NCI-H1417 (cell line): ENCODE measurements at places on chromosomes 1 and 21.

DNA sequence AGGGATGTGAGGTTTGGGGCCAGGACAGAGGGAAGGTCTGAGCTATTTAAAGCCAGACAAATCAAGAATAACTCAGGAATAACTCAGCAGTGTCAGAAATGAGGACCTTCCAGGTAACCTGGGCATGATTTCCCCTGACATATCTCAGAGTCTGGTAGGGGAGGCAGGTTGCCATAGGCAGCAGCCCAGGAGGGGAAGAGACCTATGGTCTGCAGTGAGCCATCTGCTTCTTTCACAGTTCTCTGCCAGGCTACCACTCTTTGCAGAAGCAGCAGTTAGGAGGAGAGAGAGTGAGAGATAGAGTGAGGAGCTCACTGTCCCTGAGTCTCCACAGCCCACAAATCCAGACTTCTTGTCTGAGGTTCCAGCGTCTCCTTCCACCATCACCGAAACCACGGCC, 6.3 kb upstream of the VSIG8 start:
- no peak for DNase-seq

GRCh38 chr1:41848216-41848952, 70.3 kb downstream of the HIVEP3 start:
- no peak for DNase-seq

- no peak for DNase-seq
These were observed 132.9 kb downstream of the ZC3H11B start for GRCh38 chr1:219480011-219480410.

DNA sequence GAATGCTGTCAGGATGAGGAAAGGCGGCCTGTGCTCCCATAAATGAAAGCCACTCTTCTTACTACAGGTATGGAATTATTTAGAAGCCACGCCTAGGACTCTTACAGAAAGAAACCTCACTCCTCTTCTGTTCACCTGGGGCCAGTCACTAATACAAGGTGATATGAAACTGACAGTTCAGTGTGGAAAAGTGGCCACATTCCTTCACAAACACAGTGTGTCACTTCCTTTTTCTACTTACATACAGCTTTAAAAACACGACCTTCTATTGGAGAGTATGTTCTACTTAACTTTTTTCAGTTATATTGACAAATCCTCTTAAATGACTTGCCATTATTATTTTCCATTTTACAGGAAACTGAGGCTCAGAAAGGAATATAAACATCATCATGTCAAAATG, 163.1 kb downstream of the PCNX2 start:
- DNase-seq, result no peak

DNA sequence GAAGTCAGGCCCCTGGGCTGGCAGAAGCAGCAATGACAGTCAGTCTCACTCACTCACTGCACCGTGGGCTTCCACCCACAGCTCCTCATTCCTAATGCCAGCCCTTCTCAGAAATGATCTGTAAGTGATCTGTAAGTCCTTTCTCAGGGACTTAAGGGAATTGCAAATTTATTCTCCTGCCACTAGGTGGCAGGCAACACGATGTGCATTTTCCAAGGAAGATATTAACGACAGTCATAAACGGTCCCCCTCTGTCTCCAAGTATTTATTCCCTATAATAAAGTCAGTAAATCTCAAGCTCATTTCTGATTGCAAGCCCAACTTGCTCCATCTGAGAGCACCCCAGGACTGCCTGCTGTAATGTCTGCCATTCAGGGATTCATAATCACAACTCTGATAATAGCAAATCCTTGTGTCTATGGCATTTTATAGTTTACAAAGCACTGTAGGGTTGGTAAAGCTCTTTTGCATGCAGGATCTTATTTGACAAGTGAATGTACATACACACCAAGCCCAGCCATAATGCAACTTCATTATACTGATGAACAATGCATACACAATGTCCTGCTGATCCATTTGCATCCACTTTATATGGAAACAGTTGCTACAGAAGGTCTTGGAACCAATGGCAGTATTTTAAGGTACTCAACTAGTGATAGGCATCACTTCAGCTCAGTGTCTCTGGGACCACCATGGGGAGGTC, 380.5 kb upstream of the CAMK1G start:
- peak; percentile 58 for DNase-seq

DNA sequence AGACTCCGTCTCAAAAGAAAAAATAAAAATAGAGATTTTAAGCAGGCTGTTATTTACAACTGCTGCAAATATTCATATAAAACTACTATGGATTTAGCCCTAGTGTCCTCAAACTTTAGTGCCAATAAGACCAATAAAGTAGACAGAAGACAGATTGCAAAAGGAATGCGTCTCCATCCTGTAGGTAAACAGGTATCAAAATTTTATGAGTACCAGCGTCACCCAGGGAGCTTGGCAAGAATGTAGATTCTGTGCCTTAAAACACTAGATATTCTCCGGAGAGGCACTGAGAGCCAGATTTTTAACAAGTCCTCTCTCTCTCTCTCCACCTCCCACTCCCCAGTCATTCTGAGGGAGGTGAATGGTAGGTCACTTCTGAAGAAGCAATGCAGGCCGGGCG, 18.4 kb downstream of the SMYD3 start:
- no peak for DNase-seq

DNA sequence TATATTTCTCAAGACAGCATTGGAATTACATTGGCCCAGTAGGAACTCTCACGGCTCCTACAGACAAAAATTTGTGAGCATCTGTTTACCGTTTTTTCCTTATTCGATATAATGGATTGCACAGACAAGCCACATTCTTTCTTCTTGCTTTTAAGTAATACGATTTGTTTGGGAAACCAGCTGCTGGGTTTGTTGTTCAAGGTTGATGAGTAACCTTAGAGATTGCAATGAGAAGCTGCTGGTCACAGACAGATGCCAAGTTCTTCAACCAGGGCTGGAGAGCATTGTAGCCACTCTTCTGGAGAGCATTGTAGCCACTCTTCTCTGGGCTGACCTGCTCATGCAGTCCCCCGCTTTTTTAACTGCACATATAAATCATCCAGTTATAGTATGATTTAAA, 1.4 kb upstream of the MIA3 start:
- no peak for DNase-seq

DNA sequence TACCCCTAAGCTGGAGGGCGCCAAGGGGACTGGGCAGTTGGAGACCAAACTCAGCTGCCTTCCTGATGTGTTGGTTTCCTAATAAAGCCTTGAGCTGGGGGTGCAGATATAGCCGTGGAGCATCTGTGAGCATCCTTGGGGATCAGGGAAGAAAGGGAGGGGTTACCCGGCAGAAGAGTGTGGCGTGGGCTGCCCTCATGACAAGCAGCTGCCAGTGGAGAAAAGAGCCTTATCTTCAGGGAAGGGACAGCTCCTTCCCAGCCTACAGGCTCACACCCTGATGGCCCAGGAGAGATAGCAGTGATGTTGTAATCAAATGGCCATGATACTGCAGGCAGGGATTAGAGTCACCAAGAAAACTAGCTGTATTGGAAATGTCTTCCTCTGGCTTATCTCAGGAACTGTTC, 10.8 kb upstream of the NFASC start:
- DNase-seq, result no peak

- DNase-seq, result no peak
These were observed 41.4 kb upstream of the TENT5C start for GRCh38 chr1:117564227-117565075.

DNA sequence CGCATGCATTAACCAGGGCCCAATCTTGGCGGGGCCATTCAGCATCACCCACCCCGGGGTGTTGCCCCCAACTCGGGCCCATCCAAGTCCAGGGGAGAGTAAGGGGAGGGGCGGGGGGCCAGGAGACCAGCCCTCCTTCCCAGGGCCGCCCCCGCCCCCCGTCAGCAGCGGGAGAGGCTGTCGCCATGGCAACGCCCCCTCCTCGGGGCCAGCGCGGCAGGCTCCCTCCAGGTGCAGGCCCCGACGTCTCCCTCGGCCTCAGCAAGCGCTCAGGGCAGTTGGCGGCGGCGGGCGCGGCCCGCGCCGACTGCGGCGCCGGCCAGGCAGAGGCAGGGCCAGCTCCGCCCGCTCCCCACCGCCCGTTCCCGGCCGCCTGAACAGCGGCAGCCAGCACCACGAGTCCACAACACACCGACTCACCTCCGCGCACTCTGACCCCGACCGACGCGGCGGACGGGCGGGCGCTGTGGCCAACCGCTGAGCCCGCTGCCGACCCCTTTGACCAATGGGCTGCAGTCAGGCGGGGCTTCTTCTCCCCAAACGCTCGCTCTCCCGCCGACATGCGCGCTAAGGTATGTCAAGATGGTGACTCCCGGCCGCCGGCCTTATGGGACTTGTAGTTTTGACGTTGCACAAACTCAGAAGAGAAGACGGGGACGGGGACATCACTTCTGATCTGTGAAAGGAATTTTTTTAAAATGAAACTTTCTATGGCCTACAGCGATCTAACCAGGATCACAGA, at the start of gene ERI3:
Gene ERI3 (minus strand): TSS at position 418 of the 742 bp plus-strand sequence. CDS start 231 bp downstream, at position 187.
- peak; percentile 96 for DNase-seq

DNA sequence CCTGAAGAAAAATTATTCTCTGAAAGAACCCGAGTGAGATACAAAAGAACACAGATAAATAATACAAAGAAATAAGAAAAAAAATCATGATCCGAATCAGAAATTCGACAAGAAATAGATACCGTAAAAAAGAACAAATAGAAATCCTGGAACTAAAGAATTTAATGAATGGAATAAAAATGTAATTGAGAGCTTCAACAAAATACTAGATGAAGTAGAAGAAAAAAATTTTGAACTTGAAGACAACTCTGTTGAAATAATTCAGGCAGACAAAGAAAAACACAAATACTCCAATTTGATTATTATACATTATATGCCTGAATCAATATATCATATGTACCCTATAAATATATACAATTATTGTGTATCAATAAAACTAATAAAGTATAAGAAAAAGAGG, 4.8 kb upstream of the OR6F1 start:
- no peak for DNase-seq

DNA sequence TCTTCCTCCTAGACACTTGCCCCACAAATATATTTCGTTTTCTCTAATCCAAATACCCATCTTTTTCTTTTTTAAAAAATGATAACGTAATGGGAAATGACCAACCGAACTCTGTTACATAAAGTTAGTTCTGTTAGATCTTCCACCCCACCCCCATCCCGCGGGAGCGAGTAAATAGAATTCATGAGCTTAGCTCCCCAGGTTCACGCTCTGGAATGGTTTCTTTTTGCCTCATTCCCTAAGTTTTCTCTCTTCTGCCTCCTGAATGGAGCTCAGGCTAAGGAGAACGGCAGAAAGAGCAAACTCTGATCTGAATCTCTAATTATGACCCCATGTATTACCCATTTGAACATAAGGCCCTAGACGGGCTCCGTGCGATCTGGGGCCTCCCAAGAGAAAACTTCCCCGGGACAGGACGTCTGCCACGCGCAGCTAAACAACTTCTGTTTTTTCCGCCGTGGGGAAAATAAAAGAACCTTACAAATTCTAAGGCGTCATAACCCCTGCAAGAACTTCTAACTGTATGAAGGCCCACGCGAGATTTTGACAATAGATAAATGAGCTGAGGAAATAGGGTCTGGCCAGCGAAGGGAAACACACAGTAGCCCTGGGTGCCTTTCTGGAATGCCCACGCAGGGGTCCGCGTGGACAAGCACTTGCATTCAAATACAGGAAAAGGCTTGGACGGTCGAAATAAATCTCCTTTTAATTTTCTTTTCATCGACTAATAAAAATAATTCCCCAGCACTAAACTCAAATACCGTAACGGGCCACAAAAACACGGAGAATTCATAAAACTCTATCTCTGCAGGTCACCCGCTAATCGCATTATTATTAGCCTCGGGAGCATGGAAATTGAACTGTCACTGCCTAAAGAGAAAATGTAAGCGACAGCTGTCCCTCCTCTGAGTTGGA, 2.2 kb downstream of the TBX15 start:
- no peak for DNase-seq

GRCh38 chr1:153540394-153541361, at the start of gene S100A5:
TSS of gene S100A5 (minus strand) at chr1:153540934. CDS start at chr1:153540191, 743 bp downstream.
- DNase-seq, result no peak
